ENCODE measurements at places on chromosomes 12 and 14. TPM values are rescaled to one million over a fixed set of nuclear protein-coding genes. Genes with fewer than 3 reads are reported as not detected.

DNA sequence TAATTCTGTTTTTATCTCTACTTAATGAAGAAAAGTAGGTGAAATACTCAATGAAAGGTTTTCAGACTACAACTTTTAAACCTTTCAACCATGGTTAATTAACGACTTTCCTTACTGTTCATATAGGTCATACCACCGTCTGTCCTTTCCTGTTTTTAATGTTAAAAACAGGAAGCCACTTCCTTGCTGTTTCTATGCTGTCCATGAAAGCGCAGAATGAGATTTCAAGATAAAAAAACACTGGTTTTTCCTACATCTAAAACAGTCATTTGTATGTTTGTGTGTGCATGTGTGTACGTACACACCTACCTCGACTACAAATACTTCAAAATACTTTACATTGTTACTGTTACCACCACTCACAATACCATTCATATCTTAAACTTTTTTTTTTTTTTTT lies 27.3 kb downstream of the SPTLC2 start:
- no peak for DNase-seq

DNA sequence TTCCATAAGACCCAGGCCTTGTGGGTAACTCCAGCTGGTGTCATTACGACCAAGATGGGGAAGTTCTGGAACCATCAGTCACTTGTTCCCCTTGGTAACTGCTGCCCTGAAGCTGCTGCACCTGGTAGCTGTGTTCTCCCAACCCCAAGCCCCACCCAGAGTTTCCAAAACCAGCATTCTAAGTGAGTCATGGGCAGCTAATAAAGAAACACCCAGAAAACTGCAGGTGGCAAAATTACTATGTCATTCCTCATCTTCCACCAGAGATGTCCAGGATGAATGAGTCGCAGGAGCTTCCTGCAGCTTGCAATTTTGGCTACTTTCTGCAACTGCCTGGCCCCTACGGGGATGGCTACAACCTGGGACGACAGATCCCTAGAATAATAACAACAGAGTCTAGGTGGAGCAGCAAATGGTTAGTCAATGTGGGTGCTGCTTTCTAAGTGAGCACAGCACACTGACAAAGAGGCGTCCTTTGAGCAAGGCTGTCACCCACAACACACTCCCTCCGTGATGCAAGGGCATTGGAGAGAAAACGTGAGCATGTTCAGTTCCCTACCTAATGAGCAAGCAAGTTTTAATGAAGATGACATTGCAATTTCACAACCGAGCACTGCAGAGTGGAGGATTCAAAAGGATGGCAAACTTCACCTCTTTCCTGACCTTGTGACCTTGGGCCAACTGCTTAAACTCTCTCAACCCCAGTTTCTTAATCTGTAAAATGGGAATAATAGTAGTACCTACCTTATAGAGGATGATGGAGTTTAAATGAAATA lies 301.4 kb upstream of the NOS1 start:
- no peak for DNase-seq

NPFF gene
- not detected for total RNA-seq

DNA sequence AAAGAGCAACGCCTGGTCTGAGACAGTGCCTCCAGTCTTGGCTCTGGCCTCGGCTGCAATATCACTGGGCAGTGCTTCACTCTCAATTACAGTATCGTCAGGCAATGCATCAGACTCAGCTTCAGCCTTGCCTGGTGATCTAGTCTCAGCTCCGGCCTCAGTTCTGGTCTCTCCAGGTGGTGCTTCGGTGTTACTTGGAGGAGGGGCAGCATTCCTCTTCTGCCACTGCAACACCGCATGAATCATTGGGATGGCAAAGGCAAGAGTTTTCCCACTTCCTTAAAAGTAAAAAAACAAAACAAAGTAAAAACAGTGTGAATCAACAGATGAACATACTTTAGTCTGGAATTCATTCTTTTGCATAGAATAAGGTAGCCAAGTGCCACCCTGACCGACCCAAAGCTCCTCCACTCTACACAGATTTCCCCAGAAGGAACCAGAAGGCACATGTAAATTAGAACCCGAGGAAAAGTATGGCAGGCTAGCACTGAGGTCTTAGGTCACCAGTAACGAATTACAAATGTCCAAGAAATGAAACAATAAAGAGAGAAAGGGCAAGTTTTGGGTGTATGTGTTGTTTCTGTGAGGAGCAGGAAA lies 18.6 kb downstream of the DDX24 start:
- no peak for DNase-seq

- no peak for DNase-seq
Measured at GRCh38 chr14:106107703-106108102, 581.3 kb downstream of the TMEM121 start.

GRCh38 chr12:64794305-64794704 lies 30.1 kb upstream of the TBC1D30 start:
- no peak for DNase-seq

CLEC6A gene
- total RNA-seq = 0.29 TPM

GRCh38 chr12:34401659-34402227 lies 379.4 kb downstream of the ALG10 start:
- no peak for DNase-seq

GRCh38 chr12:119088685-119089379 lies 89.9 kb upstream of the HSPB8 start:
- DNase-seq = no peak

GRCh38 chr12:113022563-113023297 lies 33.8 kb upstream of the DTX1 start:
- DNase-seq = no peak

DNA sequence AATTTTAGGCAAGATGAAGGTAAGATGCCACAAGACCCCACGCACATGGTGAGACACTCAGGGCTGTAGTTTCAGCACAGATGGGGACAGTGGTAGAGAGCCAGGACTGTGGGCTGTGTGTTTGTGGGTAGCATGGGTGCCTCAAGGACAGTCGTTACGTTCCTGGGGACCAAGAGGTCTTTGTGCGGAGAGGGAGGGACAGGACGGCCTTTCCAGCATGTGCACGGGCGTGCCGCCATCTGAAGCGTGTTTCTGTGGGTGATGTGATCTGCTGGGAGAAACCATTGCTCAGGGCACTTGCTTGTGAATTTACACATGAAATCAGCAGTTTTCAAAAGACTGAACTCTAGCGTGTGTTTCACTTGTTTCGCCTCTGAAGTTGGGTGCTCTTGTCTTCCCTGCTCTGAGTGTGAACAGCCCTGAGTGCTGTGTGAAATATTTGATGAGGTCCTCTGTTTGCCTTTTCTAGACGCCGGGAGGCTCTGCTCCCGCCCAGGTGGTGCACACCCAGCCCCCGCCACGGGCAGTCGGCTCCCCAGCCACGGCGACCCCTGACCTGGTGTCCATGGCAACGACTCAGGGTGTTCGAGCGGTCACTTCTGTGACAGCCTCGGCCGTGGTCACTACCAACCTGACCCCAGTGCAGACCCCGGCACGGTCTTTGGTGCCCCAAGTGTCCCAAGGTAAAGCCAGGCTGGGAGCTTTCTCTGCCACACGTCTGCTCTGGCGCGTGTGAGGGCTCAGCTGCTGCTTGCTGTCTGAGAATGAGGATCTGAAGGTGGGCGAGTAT lies 82.3 kb downstream of the DDX51 start:
- DNase-seq = no peak

TEX52 gene
- not detected for total RNA-seq

STYK1 gene
- total RNA-seq = not detected

TRIM9 gene
- total RNA-seq = 8.7 TPM

GRCh38 chr14:59123975-59124374 lies 64.5 kb upstream of the DAAM1 start:
- DNase-seq = peak; percentile 42

All from SK-MEL-5 (cell line).